Activated T-helper 1 cell treated with anti-CD3 and anti-CD28 coated beads, Interleukin-2, amount 50 U/mL, for 16 hours (primary cell): ENCODE measurements at places on chromosomes 3 and 15.

- DNase-seq, result no peak
These were observed 579.0 kb upstream of the CBLB start for GRCh38 chr3:106447723-106448301.

DNA sequence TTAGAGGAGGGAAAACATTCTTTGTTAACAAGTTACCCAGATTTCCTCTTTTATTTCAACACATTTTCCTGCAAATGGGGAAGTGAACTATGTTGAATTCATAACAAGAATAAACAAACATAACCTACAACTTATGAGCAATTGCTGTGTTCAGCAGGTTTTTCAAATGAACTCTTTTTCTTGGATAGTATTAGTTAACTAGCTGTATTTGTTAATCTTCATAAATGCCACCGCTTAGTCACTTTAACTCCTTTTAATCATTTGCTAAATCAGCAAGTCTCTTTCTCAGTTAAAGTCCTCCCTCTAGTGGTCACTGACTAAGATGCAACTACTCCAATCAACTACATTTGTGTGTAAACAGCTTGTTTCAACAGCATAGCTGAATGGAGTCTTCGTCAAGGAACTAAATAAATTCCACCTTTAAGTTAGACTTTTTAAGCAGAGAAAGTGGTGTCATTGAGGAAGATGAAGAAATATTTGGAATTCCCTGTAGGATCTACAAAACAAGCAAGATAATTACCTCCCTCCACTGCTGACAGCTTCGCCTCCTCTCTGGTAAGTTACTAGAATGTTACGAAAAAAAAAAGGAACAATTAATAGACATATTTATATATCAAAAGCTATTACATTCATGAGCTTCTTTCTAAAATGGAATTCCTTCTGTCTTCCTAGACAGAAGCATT lies 1122.0 kb downstream of the ROBO1 start:
- DNase-seq, result no peak

GRCh38 chr15:58419803-58420524 lies 11.8 kb upstream of the LIPC start:
- no peak for DNase-seq

DNA sequence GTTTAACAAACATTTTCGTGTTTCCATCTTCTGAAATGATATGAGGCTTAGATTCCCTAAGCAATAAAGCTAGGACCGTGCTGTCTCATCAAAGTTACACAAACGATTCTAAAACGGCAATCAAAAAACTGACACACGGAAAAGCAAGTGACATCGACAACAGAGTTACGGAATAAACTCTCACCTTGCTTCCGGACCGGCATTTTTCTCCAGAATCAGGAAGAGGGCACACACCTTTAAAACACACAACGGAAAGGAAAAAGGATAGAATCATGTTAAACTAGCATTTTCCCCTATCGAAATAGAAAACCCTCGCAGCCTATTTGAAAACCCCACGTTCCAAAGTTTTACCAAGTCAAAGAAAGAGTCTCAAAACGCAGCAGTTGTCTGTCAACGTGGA lies 1.4 kb downstream of the DLG1 start:
- no peak for DNase-seq

DNA sequence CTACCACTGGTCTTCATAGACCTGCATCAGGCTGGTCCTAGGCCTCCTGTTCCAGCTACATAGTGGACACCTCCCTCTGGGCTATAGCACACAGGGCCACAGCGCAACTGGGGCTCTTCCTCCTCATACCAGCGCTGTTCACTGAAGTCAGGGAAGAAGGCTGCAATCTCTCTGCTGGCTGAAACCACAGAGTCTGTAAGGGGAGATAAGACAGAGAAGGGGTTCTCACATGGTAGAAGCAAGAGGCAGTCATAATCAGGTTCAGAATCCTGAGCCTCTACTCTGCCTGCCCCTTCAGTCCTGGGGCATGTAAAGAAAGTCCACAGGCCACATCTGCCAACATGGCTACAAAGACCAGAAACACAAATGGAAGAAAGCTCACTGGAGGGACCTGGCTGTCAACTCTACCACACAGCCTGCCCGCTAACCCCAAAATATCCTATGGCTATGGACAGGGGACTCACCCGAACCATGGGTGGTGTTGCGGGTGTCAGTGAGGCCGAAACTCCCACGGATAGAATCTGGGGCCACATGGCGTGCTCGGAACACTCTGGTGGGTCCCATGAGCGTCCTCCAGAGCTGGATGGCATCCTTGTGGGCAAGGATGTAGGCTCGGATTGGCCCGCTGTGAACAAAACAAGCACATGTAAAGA lies 38.7 kb downstream of the SPINK8 start:
- no peak for DNase-seq
